Effector CD4-positive, alpha-beta T cell (primary cell): ENCODE measurements at places on chromosomes 5 and 9.

- DNase-seq = no peak
Observed at GRCh38 chr5:91381239-91381773, 1.8 kb downstream of the ARRDC3 start.

- no peak for DNase-seq
Observed at GRCh38 chr9:114852050-114852594, 46.3 kb upstream of the TNFSF15 start.

GRCh38 chr9:112041536-112042243, 133.4 kb downstream of the SUSD1 start:
- DNase-seq = no peak

DNA sequence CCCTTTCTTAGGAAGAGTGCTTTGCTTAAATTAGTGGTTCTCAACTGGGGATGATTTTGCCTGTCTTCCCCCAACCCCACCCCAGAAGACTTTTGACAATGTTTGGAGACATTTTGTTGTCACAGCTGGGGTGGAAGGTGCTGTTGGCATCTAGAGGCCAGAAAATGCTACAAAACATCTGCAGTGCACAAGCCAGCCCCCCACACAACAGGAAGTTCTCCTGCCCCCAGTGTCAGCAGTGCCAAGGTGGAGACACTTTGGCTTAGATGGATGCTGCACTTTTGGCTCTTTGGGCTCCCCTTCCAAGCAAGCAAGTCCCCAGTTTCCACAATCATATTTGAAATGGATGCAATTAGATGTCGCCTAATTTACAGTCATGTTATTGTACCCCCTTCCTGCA, 2.7 kb downstream of the HEMGN start:
- DNase-seq = no peak

- no peak for DNase-seq
Observed at GRCh38 chr9:75461183-75461582, 372.9 kb downstream of the OSTF1 start.

DNA sequence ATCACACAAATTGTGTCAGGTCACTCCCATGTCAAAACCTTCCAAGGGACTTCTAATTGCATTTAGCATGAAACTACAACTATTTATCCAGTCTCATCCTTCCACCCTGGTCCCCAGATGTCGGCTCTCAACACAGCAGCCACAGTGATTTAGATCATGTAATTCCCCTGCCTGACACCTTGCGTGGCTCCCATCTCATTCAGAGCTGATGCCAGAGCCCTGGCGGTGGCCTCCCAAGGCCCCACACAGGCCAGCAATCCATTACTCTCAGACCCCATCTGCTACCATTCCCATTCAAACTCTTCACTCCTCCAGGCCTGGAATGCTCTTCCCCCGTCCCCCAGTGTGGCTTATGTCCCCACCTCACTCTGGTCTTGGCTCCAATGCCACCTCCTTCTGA, 2.4 kb downstream of the SLC35D2 start:
- DNase-seq = no peak

DNA sequence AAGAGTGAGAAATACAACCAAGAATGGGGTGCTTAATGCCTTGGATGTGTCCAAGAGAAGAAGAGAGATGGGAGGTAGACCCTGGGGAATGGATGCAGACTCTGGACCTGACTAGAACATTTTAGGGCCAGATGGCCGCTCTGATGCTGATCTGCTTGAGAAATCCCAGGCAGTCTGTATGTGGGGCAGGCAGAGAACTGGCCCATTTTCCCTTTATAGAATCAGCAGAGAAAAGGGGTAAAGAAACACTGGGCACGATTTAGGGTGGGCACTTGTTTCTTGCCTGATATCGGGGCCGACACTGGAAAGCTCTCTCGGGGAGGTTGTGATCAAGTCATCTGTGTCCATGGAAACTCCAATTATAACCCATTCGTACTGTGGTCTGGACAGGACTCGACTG, 118.5 kb upstream of the FSTL4 start:
- DNase-seq = no peak

- no peak for DNase-seq
Observed at GRCh38 chr9:97809666-97810344, 43.2 kb upstream of the FOXE1 start.

- DNase-seq = no peak
Observed at GRCh38 chr5:149471406-149472183, 79.6 kb downstream of the CSNK1A1 start.

DNA sequence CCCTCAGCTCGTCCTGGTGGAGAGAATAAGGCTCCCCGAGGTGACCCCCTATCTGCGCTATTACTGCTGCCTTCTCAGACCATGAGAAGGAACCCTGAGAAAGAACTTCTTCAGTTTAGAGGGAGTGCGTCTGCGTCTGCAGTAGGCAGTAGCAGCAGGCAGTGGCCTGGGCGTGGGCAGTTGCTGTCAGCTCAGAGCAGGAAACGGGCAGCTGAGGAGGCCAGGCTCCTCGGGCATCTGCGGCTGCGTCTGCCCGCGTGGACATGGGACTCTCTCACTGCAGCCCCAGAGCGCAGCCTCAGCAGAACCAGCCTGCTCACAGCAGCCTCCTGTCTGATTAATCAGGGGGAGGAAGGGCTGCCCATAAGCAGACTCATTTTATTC, 49.8 kb upstream of the FCN1 start:
- no peak for DNase-seq

DNA sequence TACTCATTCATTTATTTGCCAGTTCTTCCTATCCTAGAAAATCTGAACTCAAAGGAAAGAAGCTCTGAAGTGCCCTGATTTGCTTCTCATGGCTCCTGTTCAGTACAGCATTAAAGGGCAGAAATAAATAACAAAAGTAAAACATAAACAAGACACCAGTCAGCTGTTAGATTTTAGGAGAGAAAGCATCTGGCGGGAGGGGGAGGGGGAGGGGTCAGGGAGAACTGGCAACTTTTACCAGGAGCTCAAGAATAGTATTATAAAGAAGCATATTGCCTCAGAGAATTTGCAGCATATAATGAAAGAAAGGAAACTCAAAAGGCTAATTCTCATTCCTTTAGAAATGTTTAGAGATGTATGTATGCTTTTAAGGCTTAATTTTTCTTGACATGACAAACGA, 68.1 kb downstream of the SEMA6A start:
- no peak for DNase-seq

- DNase-seq = no peak
Observed at GRCh38 chr5:137580030-137580429, 80.9 kb upstream of the SPOCK1 start.

DNA sequence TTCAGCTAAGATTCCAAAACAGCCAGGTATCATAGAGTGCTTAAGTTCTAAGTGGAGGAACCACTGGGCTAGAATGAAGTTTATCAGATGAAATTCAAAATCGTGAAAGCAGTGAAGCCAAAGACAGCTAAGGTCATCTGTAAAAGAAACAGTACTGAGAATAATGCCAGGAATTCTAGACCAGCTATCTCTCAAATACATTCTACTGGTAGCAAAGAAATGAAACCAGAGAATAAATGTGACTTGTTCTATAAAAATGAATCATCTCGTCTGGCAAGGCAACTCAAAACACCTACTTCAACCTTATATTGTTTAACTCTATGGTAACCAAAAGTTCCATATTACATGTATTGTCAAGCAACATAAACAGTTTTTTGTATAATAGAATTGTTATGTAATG, 51.3 kb upstream of the RGMB start:
- no peak for DNase-seq

- no peak for DNase-seq
Observed at GRCh38 chr5:53038196-53038847, 49.2 kb downstream of the ITGA2 start.
